ENCODE measurements at places on chromosomes 16 and 17.

GRCh38 chr17:79677646-79678045 lies 53.1 kb upstream of the ENPP7 start:
- DNase-seq = no peak

DNA sequence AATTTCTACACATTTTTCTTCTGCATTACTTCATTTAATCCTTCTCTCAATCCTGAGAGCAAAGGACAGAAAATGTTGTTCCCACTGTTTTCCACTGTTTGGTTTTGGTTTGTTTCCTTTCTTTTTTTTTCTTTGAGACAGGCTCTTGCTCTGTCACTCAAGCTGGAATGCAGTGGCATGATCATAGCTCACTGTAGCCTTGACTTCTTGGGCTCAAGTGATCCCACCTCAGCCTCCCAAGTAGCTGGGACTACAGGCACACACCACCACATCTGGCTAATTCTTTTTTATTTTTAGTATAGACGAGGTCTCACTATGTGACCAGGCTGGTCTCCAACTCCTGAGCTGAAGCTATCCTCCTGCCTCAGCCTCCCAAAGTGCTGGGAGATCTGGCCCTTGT lies 7.0 kb upstream of the ZNF652 start:
- DNase-seq = no peak

DNA sequence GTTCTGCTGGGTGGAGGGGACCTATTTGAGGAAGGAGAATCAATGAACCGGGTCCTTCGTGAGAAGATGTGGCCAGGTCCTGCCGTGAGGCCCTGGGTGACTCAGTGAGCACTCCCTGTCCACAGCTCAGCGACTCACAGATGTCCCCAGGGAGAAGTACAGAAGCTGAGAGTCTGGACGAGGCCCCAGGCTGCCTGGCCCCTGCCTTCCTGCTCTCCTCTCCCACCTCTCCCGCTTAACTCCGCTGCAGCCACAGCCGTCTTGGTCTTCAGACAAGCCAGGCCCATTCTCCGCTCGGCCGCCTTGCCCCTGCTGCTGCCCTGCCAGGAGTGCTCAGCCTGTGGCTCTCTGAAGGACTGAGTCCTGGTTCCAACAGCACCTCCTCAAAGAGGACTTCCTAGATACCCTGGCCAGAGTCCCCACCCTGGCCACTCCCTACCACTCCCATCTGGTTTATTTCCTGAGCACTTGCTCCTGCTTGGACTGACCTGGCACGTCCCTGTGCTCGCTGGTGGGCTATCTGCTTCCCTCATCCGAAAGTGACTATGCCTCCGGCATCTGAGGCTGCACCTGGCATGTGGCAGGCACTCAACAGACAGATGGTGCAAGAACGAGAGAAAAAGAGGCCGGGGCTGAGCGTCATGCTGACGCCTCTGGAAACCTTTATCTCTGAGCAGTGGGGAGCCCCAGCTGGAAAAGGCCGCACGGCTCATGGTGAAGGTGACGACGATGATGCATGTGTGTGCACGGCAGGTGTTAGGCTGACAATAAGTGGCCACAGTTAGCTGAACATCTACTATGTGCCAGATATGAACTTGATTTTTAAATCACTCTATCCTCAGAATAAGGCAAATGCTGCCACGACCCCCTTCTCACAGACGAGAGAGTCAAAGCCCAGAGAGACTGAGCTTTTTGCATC lies 9.2 kb upstream of the TNFRSF13B start:
- DNase-seq = no peak

GRCh38 chr17:78401246-78401645 lies 22.8 kb downstream of the PGS1 start:
- no peak for DNase-seq

DNA sequence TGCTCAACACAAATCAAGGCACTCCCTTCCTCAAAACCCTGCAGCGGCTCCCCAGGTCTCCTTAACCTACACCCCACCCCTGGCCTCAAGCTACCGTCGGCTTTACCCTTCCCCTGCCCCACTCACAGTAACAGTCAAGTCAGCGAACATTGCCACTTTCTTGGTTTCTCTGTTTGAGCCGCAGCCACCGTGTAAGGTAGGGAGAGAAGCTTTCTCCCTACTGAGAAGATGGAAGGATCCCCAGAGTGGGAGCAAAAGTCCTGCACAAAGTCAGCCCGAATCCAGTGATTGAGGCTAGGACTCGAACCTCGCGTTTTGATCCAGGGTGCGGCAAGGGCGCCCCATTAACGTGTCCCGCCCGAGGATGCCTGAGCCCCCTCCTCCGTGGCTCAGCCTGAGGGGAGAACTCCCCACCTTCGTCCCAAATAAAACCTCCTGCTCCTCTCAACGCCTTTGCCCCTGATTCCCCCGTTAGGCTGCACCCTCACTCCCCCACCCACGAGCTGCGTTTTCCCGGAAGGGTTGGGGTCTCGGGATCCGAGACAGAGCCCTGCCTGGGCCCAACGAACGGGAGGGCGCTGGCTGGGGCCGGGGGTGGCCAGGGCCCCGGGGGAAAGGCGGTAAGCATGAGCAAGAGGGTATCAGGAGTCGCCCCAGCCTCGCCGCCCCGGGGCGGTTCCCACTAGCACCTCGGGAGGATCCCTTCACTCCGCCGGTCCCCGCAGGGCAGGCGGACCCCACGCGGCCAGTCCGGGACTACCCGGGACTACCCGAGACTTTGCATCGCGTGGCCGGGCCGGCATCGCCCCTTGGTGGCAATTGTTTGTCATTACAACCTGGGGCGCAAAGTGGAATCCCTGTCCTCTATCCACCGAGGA lies 9.9 kb upstream of the NAGS start:
- no peak for DNase-seq

GRCh38 chr17:5485270-5486205 lies at the start of gene DERL2:
Gene DERL2 (minus strand): TSS chr17:5486178. CDS start chr17:5486161, 17 bp downstream.
- no peak for DNase-seq

GRCh38 chr17:13200671-13201070 lies 182.8 kb upstream of the ELAC2 start:
- DNase-seq = no peak

GRCh38 chr16:89502081-89502843 lies 5.9 kb upstream of the SPG7 start:
- no peak for DNase-seq

GRCh38 chr17:60832631-60833030 lies 155.0 kb downstream of the BCAS3 start:
- no peak for DNase-seq

DNA sequence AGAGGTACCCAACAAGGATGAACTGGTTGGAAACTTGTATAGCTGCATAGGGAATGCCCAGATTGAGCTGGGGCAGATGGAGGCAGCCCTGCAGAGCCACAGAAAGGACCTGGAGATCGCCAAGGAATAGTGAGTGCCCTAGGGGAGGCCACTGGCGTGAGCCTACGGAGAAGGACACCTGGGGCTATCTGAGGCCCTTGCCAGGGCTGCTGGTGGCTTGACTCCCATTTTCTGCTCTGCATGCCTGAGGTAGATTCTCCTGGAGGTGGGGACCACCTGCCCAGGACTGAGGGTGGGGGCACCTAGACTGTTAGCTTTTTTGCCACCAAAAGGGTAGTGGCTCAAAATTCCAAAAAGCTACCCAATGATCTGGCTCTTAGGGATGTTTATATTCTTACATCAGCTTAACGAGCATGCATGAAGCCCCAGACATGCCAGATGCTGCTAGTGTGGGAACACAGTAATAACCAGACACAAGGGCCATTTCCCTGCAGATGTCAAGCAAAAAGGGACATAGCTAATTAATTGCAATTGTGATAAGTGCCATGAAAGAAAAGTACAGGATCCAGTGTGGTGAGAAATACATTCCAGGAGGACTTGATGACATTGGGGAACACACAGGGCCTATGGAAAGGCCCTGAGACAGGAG lies 8.8 kb downstream of the ODAD4 start:
- no peak for DNase-seq

GRCh38 chr16:75112734-75113491 lies 3.7 kb downstream of the LDHD start:
- no peak for DNase-seq

DNA sequence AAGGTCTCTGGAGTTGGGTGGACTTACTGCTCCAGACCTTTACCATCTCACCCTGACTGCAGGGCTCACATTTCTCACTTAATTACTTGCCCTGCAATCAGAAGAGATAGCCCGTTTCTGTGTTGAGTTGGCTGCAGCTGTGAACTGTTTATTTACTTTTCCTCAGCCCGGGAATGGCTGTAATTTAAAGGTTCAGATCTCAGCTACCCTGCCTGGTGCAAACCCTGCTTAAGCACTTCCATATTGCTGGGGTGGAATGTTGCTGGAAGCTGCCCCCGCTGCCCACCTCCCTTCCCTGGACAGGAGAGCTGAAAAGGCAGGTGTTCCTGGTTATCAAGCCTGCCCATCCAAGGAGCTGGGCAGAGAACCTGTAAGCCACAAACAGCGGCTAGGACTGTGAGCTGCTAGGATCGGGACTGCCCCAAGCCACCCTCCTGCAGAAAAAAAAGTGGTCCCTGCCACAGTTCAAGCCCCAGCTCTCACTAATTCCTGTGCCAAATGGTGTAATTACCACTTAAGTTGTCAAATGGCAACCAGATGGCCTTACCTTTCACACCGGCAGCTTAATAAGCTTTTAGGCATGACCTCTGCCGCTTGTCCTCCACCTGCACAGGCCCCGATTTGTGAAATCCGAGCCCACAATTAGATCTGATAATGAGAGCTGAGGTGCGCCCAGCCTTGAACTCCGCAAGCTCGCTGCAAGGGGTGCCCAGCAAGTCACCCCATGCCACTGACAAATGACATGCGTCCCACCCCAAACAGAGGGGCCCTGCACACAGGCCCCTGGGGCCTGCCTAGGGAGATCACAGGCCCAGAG lies 269.8 kb downstream of the C16orf95 start:
- no peak for DNase-seq

DNA sequence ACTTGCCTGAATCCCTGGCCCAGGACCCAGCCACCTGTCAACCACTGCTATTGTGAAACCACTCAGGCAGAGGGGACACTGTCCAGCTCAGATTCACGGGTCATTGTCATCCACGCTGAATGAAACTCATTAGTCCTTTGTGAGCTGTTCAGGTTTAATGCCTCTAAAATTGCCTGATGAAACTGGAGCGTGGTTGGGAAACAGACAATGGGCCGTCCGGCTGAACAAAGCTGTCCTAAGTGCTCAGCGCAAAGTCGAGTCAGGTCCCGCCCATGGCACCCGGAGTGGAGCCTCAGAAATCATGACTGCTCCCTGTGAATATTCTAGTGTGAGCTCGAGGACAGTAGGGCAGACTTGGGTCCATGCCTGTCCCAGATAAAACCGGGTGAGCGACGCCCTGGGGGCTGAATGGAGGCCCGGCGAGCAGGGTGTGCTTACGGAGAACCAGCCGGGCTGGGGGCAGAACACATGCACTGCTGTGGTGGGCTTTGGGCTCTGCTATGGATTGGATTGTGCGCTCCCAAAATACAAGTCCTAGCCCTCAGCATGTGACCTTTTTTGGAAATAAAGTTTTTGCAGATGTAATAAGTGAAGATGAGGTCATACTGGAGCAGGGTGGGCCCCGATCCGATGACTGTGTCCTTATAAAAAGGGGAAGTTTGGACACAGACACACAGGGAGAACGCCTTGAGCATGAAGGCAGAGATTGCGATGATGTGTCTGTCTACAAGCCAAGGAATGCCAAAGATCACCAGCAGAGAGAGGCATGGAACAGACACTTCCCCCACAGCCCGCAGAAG lies 12.9 kb upstream of the CMIP start:
- peak; percentile 25 for DNase-seq

GRCh38 chr16:19854543-19854876 lies 30.1 kb downstream of the GPRC5B start:
- no peak for DNase-seq

DNA sequence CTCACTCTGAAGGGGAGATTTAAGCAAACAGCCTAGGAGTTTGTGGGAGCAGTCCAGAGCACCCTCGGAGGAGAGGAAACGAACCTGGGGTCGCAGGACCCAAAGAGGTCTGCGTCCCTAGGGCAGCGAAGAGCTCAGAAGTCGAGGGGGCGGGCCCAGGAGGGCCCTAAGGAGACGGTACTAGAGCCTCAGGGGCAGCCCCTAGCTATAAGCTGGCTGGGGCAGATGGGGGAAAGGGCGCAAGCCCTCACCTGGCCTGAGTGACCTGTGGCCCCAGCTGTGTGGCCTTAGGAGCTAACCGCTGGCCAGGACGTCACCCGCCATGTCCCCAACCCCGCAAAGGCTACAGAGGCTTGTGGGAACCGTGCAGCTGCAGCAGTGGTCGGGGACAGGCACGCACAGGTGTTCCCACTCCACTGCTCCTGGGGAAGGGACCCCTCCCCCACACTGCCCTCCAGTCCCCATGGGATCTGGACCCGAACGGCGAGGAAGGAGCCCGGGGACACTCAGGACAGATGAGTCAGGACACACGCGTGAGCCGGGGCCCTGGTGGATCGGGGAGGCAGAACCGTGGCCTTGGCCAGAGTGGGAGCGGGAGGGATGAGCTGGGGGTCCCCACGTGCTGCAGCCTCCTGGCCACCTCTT lies 2.0 kb upstream of the CTRB2 start:
- no peak for DNase-seq

DNA sequence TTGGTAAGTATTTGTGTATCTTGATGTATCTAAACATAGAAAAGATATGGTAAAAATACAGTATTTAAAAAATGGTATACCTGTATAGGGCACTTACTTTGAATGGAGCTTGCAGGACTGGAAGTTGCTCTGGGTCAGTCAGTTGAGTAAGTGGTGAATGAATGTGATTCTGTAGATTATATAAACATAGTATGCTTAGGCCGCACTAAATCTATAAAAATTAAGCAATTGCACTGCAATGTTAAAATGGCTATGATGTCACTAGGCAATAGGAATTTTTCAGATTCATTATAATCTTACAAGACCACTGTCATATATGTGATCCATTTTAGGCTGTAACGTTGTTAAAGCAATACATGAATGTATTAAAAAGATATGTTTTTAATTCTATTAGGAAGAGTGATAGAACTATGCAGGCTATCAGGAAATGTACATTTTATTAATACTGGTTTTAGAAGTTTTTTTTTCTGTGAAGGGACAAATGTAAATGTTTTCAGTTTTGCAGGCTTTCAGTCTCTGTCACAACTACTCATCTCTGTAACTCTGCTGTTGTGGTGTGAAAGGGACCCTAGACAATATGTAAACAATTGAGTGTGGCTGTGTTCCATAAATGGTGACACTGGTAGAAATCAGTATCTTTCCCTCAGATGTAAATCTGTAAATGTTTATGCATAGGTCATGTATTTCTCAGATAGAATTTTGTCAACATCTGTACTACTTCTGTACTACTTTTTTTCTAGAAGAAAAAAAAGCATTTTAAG lies 10.5 kb downstream of the CBFB start:
- no peak for DNase-seq

DNA sequence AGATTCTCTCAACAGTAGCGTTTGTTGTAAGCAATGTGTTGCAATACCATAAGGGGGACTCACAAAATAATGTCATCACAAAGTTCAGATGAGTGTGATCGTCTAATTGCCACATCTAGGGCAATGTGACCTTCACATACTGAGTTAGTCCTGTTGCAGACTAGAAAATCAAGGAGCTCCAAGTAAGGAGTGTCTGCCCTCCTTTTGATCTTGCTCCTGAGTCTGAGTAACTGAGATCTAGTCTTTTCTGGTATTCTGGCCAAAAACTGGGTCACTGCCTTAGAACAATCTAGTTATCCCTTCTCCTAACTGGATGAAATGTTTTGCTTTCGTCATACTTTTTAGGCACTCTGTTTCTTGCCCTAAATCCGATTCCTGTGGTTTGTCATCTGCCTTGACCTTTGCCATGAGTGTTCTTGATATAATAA lies 712.1 kb downstream of the CDH11 start:
- DNase-seq = no peak

Data from bone marrow (tissue), 2 donors.